ENCODE measurements at places on chromosomes 16 and 17.

- H3K4me1 ChIP-seq, result peaks cover 19% of the 10 kb centered on the region
- DNase-seq, result no peak
- H3K4me3 ChIP-seq, result no peak overlapping the region
- H3K27me3 ChIP-seq, result no peaks in the 10 kb centered on the region
- no peaks in the 10 kb centered on the region for H3K36me3 ChIP-seq
These were observed 21.5 kb upstream of the KRT19 start for GRCh38 chr17:41549596-41550039.

DNA sequence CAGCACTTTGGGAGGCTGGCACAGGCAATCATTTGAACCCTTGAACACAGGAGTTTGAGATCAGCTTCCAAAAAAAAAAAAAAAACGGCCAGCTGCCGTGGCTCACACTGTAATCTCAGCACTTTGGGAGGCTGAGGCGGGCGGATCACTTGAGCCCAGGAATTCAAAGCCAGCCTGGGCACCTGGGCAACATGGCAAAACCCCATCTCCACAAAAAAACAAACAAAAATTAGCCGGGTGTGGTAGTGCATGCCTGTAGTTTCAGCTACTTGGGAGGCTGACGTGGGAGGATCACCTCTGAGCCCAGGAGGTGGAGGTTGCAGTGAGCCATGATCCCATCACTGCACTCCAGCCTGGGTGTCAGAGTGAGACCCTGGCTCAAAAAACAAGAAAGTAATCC is 39.0 kb downstream of the GRB2 start:
- H3K36me3 ChIP-seq, result no peaks in the 10 kb centered on the region
- H3K27me3 ChIP-seq, result no peaks in the 10 kb centered on the region
- DNase-seq, result no peak
- peaks cover 4% of the 10 kb centered on the region for H3K4me1 ChIP-seq

DNA sequence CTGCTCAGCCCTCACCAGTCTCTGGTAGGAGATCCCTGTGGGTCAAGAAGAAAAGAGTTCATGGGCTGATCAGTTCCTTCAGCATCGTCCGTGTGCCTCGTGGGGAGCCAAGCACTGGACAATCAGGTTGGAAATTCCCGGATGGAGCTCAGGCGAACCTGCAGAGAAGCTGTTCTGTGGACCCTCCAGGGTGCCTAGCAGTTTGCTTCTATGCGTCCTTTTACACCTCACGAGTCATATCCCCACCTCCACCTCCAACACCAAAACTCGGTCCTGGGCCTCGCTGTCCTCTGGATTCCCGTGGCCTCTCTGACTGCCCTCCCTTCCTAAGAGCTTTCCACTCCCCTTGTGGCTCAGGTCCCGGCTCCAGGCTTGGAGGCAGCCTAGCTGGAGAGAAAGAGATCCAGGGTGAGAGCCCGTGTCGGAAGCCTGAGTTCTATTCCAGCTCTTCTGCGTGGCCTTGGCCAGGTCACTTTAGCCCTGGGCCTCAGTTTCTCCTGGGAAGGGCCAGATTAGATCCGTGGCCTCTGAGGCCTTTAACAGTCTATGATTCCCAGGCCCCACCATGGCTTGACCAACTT is 26.2 kb upstream of the PIK3R6 start:
- no peak overlapping the region for H3K4me3 ChIP-seq
- H3K4me1 ChIP-seq, result no peaks in the 10 kb centered on the region
- no peak for DNase-seq
- no peaks in the 10 kb centered on the region for H3K36me3 ChIP-seq
- H3K27ac ChIP-seq, result no peak overlapping the region

GRCh38 chr17:77959126-77959925 is 823 bp downstream of the TNRC6C start:
- DNase-seq, result peak; percentile 14
- no peak overlapping the region for H3K27ac ChIP-seq
- H3K27me3 ChIP-seq, result peaks cover 13% of the 10 kb centered on the region
- no peaks in the 10 kb centered on the region for H3K36me3 ChIP-seq
- H3K4me1 ChIP-seq, result no peaks in the 10 kb centered on the region

DNA sequence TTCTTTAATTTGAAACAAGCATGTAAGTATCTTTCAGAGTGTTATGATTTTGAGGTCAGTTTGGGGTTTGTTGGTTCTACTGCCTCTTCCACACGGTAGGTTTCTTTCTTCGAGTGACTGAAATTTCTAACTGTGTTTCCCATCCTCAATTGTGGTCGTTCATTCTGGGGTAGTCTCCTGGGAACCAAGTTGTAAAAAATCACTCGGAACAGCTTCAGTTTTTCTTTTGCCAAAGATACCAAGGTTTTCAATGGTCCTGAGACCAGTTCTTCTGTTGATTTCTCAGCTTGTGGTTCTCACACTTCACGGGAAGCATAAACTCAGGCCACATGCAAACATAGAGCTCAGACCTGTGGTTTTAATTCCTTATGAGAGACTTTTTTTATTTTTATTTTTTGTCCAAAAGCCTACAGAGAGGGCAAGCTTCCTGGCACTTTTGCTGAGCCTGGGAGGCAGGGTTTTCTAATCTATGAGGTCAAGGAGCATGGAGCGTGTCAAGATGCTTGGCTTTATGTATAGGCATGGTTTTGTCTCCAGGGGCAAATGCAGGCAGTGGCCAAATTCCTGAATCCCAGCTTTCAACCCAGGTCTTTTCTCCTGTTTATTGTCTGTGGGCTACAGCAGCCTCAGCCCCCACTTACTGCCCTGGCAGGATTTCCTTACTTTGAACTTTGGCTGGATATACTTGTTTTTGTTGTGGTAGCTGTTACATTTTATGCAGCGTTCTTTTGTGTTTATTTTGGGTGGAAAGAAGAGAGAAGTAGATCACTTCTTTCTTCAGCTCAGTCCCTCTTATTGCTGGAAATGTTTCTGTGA is 32.9 kb downstream of the HS3ST3A1 start:
- H3K27ac ChIP-seq, result no peak overlapping the region
- H3K36me3 ChIP-seq, result no peaks in the 10 kb centered on the region
- peak; percentile 59 for DNase-seq
- no peaks in the 10 kb centered on the region for H3K27me3 ChIP-seq
- H3K4me1 ChIP-seq, result peaks cover 4% of the 10 kb centered on the region

DNA sequence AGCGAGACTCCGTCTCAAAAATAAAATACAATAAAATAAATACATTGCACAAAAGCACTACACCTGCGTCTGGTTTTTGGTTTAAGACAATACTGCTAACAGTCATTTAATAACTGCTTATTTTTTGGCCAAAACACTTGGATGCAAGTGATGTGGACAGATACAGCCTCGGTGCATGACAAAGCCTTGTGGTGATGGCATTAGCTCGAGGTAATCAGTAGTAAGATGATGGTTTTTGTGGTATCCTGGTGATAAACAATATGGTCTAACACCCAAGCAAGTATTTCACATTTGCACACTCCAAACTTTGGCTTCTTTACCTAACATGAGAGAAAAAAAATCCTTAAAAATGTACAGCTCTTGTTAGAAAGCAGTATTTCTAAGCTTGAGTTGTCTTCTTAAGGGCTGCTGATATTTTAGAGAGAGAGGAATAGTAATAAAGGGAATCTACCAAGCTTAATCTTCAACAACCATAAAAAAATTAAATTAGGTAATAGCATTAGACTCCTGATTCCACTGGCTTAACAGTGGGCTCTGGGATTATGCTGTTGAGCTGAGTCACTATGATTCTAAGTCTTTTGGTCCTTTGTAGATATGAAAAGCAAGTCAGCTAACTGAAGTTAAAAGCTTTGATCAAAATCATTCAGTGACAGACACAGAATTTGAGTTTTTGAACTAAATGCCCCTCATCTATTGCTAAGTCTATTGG is 111.1 kb downstream of the VPS53 start:
- H3K27me3 ChIP-seq, result no peaks in the 10 kb centered on the region
- no peak overlapping the region for H3K27ac ChIP-seq
- no peak for DNase-seq
- H3K4me1 ChIP-seq, result peaks cover 7% of the 10 kb centered on the region
- H3K36me3 ChIP-seq, result peaks cover 7% of the 10 kb centered on the region

GRCh38 chr17:51372345-51373004 is 112.1 kb downstream of the UTP18 start:
- H3K36me3 ChIP-seq, result no peaks in the 10 kb centered on the region
- H3K27me3 ChIP-seq, result no peaks in the 10 kb centered on the region
- no peaks in the 10 kb centered on the region for H3K4me1 ChIP-seq
- no peak overlapping the region for H3K4me3 ChIP-seq
- peak; percentile 28 for DNase-seq

DNA sequence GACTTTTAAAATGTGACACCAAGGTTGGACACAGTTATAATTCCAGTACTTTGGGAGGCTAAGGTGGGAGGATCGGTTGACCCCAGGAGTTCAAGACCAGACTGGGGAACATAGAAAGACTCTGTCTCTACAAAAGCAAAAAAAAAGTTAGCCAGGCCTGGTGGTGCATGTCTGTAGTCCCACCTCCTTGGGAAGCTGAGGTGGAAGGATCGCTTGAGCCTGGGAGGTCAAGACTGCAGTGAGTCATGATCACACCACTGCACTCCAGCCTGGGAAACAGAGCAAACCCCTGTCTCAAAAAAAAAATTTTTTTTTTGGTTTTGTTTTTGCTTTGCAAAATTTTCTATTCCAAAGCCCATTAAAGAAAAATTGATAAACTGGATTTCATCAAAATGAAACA is 281.4 kb downstream of the BCAS3 start:
- H3K27me3 ChIP-seq, result no peaks in the 10 kb centered on the region
- H3K4me1 ChIP-seq, result peaks cover 4% of the 10 kb centered on the region
- H3K27ac ChIP-seq, result no peak overlapping the region
- peak; percentile 36 for DNase-seq
- H3K36me3 ChIP-seq, result no peaks in the 10 kb centered on the region

DNA sequence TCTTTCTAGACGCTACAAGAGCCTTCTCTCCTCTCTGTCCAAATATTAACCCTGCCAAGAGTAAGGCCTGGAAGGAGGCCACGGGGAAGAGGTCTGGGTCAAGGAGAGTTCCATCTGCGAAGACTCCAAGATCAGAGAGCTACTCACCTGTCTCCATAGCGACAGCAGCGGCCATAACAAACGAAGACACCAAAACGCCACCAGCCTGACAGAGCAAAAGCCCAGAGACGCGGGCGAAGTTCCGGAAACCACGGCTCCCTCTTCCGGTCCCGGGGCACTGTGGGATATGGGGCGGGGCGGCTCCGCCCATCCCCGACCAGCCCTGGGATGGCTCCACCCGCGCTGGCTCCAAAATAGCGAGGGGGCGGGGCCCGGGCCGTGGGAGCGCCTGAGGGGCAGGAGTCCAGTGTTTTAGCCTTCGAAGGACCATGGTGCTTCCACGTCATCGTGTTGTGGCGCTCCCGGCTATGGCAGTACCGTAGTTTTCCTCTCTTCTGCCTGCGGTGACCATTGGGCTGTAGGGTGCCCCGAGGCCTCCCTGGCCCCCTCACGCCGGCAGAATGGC is at the start of the genes C17orf100 and MED31:
TSS of gene C17orf100 (plus strand) at position 409 of the 565 bp plus-strand sequence. CDS start at position 561, 152 bp downstream.
TSS of gene MED31 (minus strand) at position 252 of the 565 bp plus-strand sequence. CDS start at position 175, 77 bp downstream.
- no peaks in the 10 kb centered on the region for H3K36me3 ChIP-seq
- peak; percentile 85 for DNase-seq
- H3K4me1 ChIP-seq, result peaks cover 4% of the 10 kb centered on the region
- H3K27ac ChIP-seq, result peak within 1 kb of the TSS; percentile 87
- peaks cover 11% of the 10 kb centered on the region for H3K27me3 ChIP-seq

DNA sequence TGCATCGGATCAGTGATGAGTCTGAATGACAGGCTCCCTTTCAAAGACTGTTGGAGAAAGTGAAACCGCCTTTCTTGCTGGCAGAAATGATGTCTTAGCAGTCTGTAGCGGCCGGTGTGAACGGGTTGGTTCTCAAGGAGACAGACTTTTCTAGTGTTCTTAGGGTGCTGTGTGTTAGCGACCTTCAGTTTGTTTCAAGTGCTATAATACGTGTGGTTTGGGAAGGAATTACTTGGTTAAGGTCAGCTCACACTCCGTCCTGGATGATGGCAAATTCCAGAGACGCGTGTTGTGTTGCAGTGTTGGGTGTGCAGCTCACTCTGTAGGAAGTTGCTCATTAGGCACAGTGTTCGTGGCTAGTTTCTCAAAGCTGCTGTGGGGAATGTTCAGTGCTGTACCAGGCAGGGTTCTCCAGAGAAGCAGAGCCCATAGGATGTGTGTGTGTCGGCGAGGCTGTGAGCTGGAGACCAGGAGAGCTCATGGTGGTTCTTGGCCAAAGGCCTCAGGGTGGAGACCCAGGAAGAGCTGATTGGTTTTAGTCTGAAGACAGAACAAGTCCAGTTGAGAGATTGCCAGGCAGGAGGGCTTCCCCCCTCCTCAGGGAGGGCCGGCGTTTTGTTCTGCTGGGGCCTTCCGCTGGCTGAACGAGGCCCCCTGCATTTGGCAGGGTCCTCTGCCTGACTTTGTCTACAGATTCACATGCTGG is 37.6 kb downstream of the ZNF750 start:
- H3K4me1 ChIP-seq, result peaks cover 5% of the 10 kb centered on the region
- peaks cover 14% of the 10 kb centered on the region for H3K36me3 ChIP-seq
- peak; percentile 68 for DNase-seq

DNA sequence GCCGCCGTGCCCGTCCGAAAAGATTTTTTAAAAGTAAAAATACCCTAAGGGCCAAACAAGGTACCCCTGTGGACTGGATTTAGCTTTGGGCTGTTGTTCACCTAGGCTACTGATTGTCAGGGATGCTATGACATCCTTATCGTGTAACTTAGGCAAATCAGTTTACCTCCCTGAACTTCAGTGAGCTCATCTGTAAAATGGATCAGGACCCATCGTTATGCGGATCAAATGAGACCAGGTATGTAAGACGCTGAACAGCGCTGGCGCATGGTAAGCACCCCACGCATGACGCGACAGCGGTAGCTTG is 658 bp upstream of the ZNF771 start:
- H3K4me3 ChIP-seq, result peak overlapping the region; percentile 66
- peaks cover 4% of the 10 kb centered on the region for H3K4me1 ChIP-seq
- DNase-seq, result no peak
- H3K36me3 ChIP-seq, result peaks cover 2% of the 10 kb centered on the region

- DNase-seq, result no peak
- H3K27me3 ChIP-seq, result no peaks in the 10 kb centered on the region
- H3K4me3 ChIP-seq, result no peak overlapping the region
- H3K27ac ChIP-seq, result no peak overlapping the region
- peaks cover 29% of the 10 kb centered on the region for H3K4me1 ChIP-seq
These were observed 46.4 kb downstream of the TBC1D16 start for GRCh38 chr17:79989106-79989835.

DNA sequence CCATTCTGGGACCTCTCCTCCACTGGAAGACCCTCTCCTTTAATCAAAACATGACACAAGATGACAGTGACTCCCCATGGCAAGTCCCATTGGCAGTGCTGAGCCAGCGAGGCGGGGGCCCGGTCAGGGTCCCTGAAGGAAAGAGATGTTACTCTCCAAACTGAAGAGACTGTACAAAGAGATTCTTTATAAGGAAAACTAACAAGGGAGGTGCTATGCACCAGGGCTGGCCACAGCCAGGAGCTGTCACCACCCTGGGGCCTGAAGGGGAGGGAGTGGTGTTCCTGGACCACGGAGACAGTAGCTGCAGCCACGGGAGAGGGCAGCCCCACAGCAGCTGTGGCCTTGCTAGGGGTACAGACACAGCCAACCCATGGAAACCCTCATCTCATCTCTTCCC is 123.1 kb downstream of the XYLT1 start:
- peaks cover 2% of the 10 kb centered on the region for H3K4me1 ChIP-seq
- no peaks in the 10 kb centered on the region for H3K36me3 ChIP-seq
- H3K27ac ChIP-seq, result no peak overlapping the region
- H3K4me3 ChIP-seq, result no peak overlapping the region
- no peaks in the 10 kb centered on the region for H3K27me3 ChIP-seq
- DNase-seq, result no peak

Data from fibroblast of lung (primary cell).